ENCODE measurements at places on chromosomes 2 and 18.
A peak's percentile ranks its signal among the peaks of the same experiment; 100 is the strongest.

- DNase-seq = no peak
Measured at GRCh38 chr2:150445398-150445797, 42.1 kb downstream of the RND3 start.

DNA sequence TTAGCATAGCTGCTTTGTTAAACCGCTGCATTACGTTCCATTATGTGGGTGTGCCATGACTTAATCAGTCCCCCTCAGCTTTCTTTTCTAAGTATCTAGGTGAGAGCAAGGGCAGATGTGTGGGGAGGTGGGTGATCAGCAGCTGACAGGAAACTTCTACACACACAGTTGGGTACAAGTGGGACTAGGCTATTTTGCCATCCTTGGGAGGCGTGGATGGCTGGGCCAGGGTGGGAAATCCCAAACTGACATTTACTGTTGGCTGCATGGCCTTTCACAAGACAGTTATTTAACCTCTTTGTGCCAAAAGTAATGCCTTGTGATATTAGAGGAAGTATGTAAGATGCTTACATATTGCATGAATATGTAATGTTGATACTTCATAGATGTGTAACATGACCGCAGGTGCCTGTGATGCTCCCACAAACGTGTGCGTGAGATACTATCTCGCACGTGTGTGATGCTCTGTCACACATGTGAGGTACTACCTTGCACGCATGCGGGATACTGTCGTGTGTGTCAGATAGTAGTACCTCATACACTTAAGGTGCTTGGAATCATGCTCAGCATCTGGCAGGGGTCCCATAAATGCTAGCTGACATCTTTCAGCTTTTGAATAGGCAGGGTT lies 314.5 kb downstream of the PRKCE start:
- DNase-seq = no peak

- DNase-seq = no peak
Measured at GRCh38 chr2:25397777-25398176, 56.1 kb upstream of the DNMT3A start.

GRCh38 chr2:18209934-18210639 lies 331.6 kb downstream of the KCNS3 start:
- DNase-seq = peak; percentile 23
